ENCODE measurements at places on chromosomes 4 and X.

DNA sequence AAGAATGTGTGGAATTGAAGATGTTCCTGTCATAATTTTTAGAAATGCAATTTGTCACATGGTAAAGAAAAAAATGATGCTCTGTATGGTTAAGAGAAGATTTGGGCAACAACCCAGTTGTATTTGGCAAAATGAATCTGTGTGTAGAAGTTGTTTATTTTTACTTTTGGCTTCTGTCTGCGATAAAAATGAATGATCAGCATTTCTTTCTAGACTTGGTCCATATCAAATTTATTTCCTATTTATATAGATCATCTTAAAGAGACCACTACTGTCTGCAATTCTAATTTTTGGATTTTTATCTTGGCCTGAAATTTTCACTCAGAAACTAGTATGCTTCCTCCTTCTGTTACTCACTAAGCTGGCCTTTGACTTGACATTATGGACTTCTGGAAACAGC lies 396.9 kb downstream of the FAM47A start:
- DNase-seq = no peak

DNA sequence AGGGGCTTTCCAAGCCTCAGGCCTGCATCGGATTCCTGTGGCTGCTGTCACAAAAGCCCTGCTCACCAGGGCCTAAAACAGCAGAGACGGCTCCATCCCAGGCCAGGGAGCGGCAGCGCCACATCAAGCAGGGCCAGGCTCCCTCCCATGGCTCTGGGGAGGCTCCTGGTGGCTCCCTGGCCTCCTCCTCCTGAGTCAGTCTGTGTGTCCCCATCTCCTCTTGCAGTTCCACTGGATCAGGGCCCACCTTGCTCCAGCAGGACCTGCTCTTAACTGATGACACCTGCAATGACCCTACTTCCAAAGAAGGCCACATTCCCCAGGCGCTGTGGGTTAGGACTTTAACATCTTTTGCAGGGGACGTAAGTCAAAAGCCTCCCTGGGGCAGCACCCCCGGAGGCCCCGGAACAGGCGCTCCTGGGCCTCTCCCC lies 51.9 kb downstream of the CPZ start:
- no peak for DNase-seq

GRCh38 chr4:177740563-177740962 lies 298.3 kb upstream of the AGA start:
- no peak for DNase-seq

- DNase-seq = peak; percentile 40
These were observed 2.1 kb downstream of the NDNF start for GRCh38 chr4:121070274-121070673.

GRCh38 chrX:153781428-153782047 lies 697 bp downstream of the SRPK3 start:
- DNase-seq = no peak

GRCh38 chr4:109803924-109804571 lies 2.2 kb upstream of the CFI start:
- DNase-seq = peak; percentile 18

GRCh38 chr4:22412013-22412412 lies 103.9 kb downstream of the ADGRA3 start:
- DNase-seq = no peak

DNA sequence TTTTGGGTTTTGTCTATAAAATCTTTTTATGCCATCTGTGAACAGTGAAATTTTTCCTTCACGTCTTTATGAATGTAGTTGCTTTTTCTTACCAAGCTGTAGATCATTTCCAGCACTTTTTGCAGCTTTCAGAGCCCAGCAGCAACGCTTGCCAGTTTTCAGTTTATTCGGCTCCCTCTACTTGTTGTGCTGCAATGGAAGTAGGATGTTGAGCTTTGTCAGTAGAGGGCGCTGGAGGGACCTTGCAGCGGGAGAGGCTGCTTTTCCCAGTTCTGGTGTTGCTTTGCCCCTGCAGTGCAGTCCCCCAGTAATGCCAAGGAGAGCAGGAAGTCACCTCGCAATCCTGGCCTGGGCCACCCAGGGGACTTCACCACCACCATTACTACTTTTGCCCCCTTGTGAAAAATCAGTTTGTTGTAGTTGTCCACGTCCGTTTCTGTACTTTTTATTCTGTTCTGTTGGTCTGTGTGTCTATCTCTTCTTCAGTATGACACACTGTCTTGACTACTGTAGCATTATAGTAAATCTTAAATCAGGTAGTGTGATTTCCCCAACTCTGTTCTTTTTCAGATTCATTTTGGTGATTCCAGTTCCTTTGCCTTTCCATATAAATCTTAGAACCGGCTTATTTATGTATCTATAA lies 21.8 kb downstream of the CMC4 start:
- DNase-seq = peak; percentile 64

- peak; percentile 36 for DNase-seq
These were observed 506.9 kb upstream of the PCDH10 start for GRCh38 chr4:132642016-132642817.

DNA sequence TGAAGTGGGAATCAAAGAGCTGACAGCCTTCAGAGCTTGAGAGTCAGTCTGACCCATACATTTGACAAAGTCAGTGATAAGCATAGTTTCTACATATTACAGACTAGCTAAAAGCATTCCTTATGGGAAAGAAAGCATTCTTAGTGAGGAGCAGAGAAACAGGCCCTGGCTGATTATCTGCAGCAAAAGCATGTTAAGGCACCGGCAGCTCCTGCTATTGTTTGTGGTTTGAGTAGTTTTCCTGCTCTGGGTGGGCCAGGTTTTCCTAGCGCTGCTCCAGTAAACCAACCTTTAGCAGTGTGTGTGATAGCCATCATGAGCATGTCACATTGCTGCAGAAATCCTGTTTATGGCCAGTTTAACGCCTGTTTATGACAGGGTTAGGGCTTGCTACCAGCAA lies 51.6 kb upstream of the WDR1 start:
- DNase-seq = no peak

DNA sequence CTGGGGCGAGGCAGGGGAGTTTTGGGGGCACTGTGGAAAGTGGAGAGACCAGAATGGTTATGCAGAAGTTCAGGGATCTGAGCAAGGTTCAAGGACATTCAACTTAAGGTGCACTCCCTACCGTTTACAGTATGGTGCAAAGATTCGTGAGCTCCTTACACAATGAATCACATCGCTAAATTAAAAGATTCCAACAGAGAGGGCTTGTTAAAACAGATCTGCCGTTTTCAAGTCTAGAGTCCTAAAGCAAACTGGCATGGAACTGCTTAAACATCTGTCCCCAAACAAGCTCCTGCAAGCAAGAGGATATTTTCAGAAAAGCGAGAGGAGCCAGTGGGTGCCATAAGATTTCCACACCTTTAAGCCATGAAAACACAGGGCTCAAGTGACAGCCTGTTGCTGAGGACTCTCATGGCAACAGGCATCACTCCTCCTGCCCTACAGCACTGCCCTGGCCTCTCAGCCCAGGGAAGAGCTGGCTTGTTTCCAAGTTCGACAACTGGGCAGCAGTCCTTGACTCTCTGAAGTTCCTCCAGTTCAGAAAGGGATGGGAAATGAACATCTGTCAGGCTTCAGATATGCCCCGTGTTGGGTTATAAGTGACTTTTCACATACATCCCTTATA lies 10.0 kb downstream of the FAM184B start:
- DNase-seq = no peak

DNA sequence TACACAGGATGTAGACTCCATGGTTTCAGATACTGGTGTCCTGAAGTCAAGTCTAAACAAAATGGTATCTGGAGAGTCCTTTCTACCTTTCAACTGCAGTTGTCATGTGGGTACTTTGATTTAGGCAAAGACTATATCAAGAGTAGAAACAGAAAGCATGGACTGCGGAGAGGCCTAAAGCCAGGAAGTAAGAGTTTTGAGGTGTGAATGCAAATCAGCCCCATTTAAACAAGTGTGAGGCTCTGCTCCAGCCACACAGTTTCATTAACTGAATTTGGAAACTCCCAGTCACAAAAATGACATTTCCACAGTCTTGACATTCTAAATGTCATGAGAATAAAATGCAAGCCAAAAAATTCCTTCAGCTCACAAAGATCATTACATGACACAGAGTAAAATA lies 87.2 kb upstream of the MCF2 start:
- DNase-seq = no peak

DNA sequence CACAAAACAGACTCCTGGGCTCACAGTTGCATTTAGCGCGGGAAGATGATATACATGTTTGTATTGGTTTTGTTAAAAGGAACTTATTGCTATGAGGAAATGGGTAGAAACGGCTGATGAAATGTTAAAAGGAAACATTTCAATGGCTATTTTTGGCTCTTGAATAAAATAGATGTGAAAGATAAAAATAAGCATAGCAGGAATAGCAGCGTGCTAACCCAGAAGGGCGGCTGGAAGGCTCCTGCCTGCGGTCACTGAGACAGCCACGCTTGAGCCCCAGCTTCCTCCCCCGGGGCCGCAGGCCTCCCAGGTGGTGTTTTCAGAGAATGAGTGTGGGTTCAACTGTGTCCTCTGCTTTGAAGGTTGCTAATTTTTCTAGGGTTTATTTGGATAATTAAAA lies 35.0 kb upstream of the CLCN4 start:
- DNase-seq = no peak

GRCh38 chr4:39157520-39157919 lies 24.8 kb upstream of the WDR19 start:
- DNase-seq = no peak

- DNase-seq = no peak
These were observed 332.9 kb downstream of the PPP3CA start for GRCh38 chr4:101014417-101014816.

DNA sequence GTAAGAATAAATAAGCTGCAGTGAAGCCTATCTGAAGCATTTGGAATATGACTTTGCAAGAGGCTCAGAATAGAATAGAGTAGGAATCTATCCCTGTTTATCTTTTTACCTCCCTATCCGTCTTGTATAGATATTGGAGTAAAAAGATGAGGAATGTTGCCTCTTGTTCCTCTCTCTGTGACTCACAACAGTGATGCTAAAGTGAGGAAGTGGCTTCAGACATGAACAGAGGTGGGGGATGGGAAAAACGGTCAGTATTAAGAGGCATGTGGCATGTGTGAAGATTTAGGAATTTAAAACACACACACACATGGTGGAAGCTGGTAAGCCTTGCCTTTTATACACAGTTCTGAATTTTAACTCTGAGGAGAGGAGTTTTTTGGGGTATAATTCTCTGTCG lies 3.8 kb upstream of the DCAF4L1 start:
- no peak for DNase-seq

DNA sequence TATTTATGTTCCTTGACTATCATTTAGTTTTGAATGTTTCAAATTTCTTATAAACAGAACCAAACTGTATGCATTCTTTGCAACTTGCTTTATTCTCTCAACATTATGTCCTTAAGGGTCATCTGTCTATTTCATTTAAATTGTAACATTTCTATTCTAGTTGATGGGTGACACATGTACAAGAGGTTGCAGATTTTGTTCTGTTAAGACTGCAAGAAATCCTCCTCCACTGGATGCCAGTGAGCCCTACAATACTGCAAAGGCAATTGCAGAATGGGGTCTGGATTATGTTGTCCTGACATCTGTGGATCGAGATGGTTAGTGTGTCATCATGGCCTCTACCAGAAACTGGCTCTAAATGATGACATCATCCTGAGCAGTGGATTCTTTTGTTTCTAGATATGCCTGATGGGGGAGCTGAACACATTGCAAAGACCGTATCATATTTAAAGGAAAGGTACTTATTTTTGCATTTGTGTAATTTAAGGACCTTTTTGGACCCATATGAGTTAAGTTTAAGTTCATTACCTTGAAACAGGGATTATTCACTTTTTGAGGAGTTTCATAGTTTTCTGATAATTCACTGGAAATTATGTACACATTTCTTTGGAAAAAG lies 6.1 kb downstream of the LIAS start:
- DNase-seq = no peak

DNA sequence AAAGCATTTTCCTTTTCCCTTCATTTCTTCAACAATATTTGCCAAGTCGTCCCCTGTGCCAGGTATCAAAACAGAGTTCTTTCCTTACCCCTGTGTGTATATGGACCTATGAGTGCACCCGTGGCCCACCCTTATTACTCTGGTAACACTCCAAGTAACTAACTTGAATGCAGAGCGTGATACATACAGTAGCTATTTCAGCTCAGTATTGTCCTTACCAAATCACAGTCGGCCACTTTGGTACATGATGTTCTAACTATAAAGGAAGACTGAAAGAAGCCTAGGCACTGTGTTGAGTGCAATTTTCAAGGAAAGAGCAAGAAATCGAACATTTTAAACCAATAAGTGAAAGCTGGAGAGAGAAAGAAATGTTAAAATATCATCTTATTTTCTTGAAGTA lies 88.4 kb downstream of the ARX start:
- no peak for DNase-seq

DNA sequence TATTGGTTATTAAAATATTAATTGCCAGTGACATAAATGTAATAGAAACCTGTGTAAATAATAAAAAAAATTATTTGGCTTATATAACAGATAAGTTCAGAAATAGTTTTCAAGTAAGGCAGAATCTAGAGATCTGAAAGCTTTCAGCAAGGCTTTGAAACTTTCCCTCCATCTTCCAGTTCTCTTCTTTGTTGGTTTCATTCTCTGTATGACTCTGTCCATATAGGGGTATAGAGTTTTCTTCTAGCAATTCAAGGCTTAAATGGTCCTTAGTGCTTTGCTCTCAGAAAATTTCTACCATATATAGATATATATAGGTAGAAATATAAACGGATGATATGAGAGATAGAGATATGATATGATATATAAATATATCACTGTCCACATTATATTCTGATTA lies 160.5 kb upstream of the GABRA2 start:
- DNase-seq = no peak

DNA sequence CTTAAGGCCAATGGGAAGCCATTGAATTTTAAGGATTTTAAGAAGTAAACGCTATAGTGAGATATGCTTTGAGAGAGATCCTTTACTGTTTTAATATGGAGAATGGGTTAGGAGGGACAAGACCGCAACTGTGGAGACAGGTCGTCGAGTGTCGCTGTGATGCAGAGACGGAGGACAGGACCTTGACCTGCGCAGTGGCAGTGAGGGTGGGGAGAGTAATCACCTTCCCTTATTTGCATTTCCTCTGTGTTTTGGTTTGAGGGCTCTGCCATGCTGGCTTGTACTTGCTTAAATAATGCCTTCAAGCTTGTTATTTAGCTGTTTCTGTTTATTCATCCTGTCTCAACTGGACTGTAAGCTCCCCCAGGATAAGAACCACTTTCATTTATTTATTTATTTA lies 345.0 kb downstream of the FBXW7 start:
- no peak for DNase-seq
